H1 (cell line): ENCODE measurements at places on chromosomes 5 and 9. TPM values are rescaled to one million over a fixed set of nuclear protein-coding genes. Genes with fewer than 3 reads are reported as not detected.

GABRA6 gene
- total RNA-seq = not detected in 2 replicates

- H3K36me3 ChIP-seq = no peaks in the 10 kb centered on the region
- no peak overlapping the region for H3K4me3 ChIP-seq
- no peak overlapping the region for H3K27ac ChIP-seq
Observed at GRCh38 chr5:59819806-59820205, 73.7 kb downstream of the PDE4D start.

DNA sequence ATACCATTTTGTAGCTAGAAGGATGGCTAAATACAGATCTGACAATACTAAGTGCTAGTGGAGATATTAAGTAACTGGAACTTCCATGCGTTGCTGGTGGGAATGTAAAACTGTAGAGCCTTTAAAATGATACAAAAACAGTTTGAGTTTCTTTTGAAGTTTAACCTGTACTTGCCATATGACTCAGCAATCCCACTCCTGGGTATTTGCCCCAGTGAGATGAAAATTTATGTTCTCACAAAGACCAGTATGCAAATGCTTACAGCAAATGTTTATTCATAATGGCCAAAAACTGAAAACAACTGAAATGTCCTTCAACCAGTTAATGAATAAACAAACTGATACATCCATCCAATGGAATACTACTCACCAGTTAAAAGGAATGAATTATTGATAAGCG is 137.3 kb downstream of the SLC12A2 start:
- no peaks in the 10 kb centered on the region for H3K27me3 ChIP-seq
- no peak overlapping the region for H3K4me3 ChIP-seq
- H3K4me1 ChIP-seq = no peaks in the 10 kb centered on the region; the same call in 1 of the 2 replicates
- H3K27ac ChIP-seq = no peak overlapping the region
- no peak for DNase-seq
- no peaks in the 10 kb centered on the region for H3K36me3 ChIP-seq

- H3K4me1 ChIP-seq = no peaks in the 10 kb centered on the region
- H3K27ac ChIP-seq = no peak overlapping the region
- no peaks in the 10 kb centered on the region for H3K36me3 ChIP-seq
- no peaks in the 10 kb centered on the region for H3K27me3 ChIP-seq
Observed at GRCh38 chr5:152549709-152550108, 144.6 kb upstream of the NMUR2 start.

- DNase-seq = no peak
- H3K36me3 ChIP-seq = no peaks in the 10 kb centered on the region
- H3K4me3 ChIP-seq = no peak overlapping the region
- peaks cover 6% of the 10 kb centered on the region for H3K4me1 ChIP-seq
- no peaks in the 10 kb centered on the region for H3K27me3 ChIP-seq
Observed at GRCh38 chr9:94991961-94992907, 265.7 kb downstream of the AOPEP start.

NEUROG1 gene
- not detected in 2 replicates for total RNA-seq
